ENCODE measurements at places on chromosomes 16 and 17.

- peak; percentile 83 for DNase-seq
Observed at GRCh38 chr17:21272881-21273792, 11.4 kb upstream of the MAP2K3 start.

GRCh38 chr16:27685807-27686206 is 135.9 kb downstream of the KATNIP start:
- DNase-seq, result no peak

GRCh38 chr16:10613785-10614485 is 33.5 kb upstream of the EMP2 start:
- DNase-seq, result peak; percentile 30

- DNase-seq, result no peak
Observed at GRCh38 chr17:32777436-32777835, 99.5 kb downstream of the MYO1D start.

DNA sequence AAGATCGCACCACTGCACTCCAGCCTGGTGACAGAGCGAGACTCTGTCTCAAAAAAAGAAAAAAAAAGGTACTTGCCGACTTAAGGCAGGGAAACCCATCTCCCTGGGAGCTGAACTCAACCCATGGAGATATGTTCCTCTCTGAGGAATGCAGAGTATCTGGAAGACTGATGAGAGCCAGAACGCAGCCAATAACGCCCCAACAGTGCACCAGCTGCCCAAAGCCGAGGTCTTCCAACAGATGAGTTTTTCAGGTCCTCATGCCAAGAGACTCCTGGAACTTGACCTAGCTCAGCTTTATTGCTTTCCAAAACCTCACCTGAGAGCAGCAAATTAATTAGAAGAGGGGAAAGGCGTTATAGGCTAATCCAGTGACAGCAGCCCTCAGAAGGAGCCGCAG is 9.4 kb downstream of the ELAC2 start:
- no peak for DNase-seq

DNA sequence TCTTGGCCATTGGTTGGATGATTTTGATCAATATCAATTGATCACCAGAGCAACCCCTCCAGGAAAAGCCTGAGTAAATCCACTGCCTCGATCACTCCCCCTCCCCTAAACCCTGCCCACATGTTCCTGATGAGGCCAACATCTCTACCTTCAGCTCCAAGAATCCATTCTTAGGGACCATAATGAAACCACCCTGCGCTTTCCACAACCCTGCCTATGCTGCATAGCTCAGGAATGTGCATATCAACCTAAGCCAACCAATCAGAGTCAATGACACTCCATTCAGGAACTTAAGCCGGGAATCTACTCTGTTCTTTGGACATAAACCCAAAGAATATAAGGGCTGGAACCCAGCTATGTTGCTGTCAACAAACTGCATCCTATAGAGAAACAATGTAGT is 86.3 kb downstream of the MYH11 start:
- no peak for DNase-seq

DNA sequence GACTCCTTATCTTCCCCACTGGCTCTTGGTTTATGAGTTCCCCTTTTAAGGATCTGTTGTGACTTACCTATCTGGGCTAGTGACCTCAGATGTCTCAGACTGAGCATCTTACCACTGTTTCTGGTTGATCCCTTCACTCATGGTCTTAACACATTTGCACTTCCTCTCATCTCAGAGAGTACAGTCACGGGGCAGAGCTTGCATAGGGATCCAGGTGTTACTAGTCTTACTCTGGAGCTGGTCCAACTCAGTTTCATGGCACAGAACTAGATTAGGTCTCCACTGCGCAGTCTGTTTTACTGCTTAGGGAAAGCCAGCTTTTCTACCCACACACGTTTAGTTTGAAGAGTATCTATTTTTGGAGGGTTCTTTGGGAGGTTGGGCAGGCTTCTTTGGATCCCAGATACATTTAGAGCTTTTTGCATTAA is 10.2 kb downstream of the GABARAPL2 start:
- DNase-seq, result no peak

DNA sequence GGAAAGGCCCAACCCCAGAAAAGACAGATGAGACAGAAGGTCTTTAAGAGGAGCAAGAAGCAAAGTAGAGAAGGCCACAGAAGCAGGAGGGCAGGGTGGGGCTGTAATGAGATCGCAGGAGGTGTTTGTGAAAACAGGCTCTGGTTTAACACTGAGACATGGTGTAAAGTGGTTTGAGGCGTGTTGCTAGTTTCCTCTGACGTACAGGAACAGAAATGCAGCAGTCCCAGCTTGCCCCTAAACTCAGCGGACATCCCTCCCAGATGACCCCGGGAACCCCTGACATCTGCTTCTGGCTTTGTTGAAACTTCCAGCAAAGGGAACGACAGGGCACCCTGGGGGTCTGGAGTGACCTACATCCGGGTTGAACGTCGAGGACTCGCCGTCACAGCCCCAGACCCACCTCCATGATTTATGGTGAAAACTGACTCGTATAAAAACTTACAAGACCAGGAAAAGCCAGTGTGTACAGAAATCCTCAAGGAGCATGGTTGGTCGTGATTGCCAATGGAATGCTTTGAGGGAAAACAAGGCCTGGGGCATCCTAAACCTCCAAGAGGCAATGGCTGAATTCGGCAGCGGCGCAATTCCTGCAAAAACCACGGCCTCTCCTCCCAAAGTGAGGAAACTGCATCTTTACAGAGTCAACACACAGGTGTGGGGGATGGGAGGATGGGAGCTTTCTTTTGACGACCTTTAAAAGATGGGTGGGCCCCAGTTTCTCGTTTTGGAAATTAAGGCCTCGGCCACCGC is 25.8 kb downstream of the LITAF start:
- DNase-seq, result no peak

- no peak for DNase-seq
Observed at GRCh38 chr16:57462978-57463362, 491 bp downstream of the POLR2C start.

- DNase-seq, result no peak
Observed at GRCh38 chr17:78271419-78272170, 40.2 kb downstream of the TMEM235 start.

- DNase-seq, result no peak
Observed at GRCh38 chr17:54172985-54173316, 350.2 kb downstream of the KIF2B start.

DNA sequence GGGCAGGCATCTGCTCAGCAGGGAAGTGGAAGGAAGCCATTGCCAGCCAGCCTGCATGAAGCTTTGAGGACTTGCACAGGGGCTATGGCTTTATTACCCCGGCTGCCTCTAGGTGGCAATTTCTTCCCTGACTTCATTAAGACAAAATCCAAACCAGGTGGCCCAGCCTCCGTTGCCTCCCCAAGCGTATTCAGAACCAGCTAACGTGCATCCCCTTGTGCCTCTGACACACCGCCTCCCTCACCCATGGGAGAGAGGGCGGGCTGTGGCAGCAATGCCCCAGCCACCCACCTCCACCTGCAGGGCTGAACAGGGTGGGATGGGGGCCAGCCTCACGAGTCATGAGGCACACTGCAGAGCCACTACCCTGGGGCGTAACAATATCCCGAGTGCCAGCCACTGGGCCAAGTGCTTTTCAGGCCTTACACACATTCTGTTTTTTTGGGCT is 6.8 kb downstream of the KIFC3 start:
- peak; percentile 82 for DNase-seq

DNA sequence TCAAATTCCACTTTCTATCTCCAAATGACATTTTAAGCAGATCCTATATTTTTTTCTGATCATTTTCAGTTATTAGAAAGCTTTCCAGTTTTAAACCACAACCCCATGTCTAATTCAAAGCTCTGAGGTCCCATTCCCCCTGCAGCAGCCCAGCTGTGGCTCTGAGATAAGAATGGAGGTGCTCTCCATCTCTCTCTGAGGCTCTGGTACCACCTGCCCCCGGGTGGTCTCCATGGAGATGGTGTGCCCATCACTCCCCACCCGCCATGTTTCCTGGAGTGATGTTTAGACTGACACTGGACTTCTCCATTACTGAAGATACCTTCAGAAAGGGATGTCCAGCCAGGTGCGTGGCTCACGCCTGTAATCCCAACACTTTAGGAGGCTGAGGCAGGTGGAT is 68.1 kb upstream of the SEC14L1 start:
- peak; percentile 62 for DNase-seq

DNA sequence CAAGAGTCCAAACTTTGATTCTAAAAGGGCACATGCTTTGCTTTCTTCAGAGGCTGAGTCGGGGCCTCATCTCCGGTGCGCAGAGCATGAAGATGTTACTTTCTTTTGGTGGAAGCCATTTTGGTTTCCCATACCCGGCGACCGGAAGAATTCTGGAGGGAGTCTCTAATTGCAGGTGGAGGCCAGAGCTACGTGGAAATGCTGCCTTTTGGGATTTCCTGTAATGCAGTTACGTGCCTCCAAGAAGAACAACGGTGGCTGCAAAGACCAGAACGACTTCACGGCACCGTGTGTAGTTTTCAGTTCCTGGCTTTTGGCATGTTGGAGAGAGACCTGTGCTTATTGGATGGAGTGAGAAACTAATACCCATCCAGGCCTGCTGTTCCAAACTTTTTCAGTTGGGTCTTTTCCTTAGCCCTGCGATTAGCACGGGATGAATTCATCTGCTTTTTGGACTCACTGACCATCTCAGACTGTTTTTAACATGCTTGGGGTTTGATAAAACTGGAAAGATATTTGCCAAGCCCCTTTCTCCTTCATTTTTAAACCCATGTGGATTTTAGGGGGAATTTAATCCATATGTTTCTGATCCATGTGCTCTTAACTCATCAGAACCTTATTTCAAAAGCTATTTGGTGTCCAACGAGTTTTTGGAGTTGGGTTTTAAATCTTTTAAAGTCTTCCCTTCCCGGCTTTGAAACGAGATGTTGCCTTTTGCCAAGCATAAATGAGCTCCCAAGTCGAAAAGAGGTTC is 19.0 kb downstream of the FOXL1 start:
- no peak for DNase-seq

DNA sequence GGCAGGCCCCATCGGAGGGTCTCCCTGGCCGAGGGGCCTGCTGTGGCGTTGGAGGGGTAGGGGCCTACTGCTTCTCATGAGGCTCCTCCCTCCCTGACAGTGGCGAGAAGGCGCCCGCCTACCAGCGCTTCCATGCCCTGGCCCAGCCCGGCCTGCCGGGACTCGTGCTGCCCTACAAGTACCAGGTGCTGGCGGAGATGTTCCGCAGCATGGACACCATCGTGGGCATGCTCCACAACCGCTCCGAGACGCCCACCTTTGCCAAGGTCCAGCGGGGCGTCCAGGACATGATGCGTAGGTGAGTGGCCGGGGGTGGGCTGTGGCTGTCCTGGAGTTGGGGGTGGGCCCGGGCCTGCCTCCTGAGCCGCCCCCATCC is 1.7 kb downstream of the CDT1 start:
- no peak for DNase-seq

- peak; percentile 87 for DNase-seq
Observed at GRCh38 chr17:4501295-4501949, 2.7 kb downstream of the SPNS2 start.

GRCh38 chr17:19018600-19018950 is 14.0 kb upstream of the FAM83G start:
- no peak for DNase-seq

DNA sequence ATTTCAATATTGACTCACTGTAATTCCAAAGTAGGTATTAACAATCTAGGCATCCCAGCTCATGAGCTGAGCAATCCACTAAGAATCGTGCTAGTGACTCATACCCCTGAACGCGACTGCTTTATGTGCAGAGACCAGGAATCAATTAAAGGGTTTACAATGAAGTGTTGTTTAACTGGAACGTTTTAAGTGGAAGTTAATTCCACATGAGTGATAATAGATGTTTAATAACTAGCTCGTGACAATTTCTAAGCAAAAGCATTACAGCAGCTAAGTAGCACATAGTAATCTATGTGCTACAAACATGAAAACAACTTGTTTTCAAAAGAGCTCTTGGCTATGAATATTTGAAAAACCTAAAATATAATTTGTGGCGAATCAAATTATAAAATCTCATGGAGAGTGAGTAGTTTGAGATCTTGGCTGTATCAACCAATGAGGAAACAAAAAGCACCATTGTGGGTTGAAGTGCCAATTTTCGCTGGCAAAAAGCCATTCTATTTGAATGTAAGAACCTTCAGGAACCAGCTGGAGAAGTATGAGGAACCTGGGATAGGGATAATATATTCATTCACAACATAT is 9.4 kb downstream of the GJC1 start:
- DNase-seq, result no peak

- no peak for DNase-seq
Observed at GRCh38 chr16:30555315-30556124, 2.7 kb downstream of the ZNF764 start.

- no peak for DNase-seq
Observed at GRCh38 chr16:68423771-68424170, 24.5 kb downstream of the SMPD3 start.

- no peak for DNase-seq
Observed at GRCh38 chr17:79177877-79178276, 103.3 kb downstream of the ENGASE start.
